Foreskin melanocyte (primary cell): ENCODE measurements at places on chromosomes 6 and 20.

DNA sequence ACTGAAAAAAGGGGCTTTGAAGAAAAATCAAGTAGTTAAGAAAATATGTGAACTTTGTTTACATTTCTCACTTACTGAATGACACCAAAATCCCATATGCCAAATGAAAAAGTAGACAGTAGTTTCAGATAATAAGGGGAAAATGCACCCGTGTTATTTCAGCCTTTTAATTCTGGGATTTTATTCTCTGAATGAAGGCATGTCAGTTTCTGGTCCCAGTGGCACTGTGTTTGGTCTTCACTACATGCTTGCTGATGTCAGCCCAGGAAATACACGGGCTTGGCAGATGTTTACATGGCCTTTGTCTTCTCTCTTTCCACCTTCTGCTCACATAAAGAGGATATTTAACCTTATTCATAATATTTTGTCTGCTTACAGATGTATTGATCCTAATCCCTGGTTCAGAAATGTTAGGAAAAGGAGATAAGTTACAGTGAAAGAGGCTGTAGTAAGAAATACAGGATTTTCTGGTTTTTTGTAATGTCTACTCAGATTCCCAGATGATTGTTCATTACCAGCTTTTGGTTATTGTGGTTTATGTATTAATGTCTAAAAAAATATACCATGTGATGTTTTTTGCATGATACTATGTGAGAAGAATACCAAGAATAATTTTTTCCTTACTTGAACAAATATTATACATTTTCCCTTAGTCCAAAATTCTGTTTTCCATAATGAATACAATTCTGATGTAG is 27.7 kb downstream of the DSE start:
- DNase-seq, result no peak

DNA sequence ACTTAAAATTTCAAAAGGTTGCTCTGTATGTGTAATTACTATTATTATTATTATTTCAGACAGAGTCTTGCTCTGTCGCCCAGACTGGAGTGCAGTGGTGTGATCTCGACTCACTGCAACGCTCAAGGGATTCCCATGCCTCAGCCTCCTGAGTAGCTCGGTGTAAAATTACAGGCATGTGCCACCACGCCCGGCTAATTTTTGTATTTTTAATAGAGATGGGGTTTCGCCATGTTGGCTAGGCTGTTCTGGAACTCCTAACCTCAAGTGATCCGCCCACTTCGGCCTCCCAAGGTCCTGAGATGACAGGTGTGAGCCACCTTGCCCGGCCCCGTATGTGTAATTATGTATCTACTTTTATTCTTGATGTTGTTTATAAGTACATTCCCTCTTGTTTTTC is 65.3 kb upstream of the ZNF217 start:
- no peak for DNase-seq

- no peak for DNase-seq
These were observed 52.2 kb downstream of the KDM1B start for GRCh38 chr6:18207438-18207837.

- no peak for DNase-seq
These were observed 64.4 kb downstream of the TRERF1 start for GRCh38 chr6:42387336-42387735.

DNA sequence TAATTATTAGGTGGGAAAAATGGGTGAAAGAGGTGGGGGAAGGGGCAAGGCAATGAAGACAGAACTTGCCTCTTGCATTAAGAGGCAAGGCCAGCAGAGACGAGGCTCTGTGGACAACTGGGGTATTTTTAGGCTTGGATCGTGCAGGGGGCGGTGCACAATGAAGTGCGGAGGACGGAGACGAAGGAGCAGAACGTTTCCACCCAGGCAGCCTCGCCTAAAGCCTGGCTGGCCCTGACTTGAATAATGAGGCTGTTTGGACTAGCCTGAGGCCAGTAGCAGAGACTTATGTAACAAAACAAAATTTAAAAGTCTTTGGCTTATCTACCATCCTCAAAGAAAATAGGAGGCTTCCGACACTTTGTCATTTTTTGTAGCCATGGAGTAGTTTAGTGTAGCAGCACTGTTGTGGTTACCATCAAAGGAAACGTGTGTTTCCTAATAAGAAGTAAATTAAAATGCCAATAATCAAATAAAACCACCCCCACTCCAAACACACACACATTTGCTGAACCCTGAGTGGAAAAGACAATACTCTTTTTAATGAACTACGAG is 370.0 kb upstream of the CNR1 start:
- DNase-seq, result no peak
